DMS 273 treated with DMSO at 0.1 percent for 48 hours (cell line): ENCODE measurements at places on chromosomes 13 and 19.
A peak's percentile ranks its signal among the peaks of the same experiment; 100 is the strongest.

GRCh38 chr13:26502826-26503225 is 54.7 kb upstream of the WASF3 start:
- no peak for DNase-seq

DNA sequence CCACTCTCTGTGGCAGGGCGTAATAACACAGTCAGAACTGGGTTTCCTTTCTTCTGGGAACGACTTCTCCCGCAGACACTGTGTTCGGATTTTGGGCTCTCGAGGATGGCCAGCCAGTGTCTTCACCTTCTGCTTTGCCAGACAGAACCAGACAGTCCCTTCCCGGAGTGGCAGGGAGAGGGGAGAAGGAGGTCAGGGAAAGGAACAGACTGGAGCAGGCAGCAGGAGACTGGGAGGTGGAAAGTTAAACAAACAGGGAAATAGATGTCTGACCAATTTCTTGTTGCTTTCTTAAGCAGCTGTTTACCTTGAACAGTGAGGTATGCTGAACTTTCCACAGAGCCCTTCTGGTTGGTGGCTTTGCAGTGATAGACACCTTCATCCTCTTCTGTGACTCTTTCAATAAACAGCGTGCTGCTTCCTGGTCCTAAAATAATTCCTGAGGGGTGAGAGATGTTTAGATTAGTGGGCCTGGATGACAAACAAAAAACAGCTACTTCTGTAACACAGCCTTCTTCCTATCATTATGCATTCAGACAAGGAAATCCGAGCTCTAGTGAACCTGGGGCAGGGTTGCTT is 137.6 kb downstream of the FLT1 start:
- no peak for DNase-seq

DNA sequence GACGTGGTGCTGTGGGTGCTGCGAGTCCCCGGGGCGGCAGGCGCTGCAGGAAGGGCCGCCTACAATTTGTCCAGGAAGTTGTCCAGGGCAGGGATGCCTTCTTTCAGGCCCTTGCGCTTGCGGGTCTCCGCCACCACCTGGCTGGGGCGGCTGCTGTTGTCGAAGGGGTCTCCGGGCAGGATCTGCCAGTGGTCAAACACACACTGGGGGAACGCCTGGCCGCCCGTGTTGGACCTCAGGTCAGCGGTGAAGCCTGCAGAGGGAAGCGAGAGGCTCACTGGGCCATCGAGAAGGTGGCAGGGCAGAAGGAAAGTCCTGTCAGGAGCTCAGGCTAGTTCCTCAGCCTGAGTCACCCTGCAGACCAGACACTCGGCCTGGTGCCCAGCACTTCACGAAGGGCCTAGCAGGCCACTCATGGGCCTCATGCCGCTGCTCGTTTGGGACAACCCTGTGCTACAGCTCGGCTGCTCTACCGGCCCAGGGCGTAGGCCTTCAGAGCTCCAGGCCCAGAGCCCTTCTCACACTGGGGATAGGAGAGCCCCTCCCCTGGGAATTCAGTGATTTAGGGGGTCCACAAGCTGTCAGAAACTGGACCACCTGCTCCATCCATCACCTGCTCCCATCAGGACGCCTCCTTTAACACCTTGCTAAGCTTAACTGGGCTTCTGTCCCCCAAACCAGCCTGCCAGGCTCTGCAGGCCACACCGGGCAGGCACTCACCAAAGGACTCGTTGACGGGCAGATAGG is 5.8 kb upstream of the DAPK3 start:
- DNase-seq, result no peak

DNA sequence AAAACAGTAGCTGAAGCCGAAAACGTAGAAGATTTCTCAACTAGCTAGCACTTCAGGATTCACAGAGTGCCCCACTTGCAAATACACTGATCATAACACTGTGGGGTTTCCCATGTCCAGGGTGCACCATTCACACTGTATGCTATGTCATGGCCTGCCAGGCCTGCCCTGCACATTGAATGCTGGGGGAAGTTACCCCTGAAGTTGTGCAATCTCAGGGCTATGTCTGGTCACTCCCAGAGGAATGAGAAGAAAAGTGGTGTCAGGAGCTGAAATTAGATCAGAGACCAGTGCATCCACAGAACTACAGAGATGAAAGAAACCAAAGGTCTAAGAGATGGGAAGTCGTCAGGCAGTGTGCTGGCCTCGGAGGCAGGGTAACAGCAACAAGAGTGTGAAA is 196.8 kb downstream of the RAP2A start:
- no peak for DNase-seq

DNA sequence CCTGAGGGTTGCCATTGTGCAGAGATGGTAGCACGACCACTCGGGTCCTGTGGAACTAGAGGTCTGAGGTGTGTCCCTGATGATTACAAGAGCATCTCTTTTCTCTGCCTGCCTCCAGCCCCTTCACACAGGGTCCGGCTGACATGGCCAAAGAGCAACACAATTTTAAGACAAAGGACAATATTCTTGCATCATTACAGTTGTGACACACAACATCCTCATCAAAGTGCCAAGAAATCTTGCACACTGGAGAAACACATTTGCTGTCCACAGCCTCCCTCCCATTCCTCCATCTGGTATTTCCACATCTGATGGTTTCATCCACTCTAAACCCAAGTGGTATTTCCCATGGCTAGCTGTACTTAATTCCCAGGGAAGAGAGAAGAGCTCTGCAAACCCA is 12.8 kb downstream of the COL4A1 start:
- DNase-seq, result no peak

GRCh38 chr13:101144808-101145419 is 271.4 kb downstream of the NALCN start:
- peak; percentile 2 for DNase-seq

DNA sequence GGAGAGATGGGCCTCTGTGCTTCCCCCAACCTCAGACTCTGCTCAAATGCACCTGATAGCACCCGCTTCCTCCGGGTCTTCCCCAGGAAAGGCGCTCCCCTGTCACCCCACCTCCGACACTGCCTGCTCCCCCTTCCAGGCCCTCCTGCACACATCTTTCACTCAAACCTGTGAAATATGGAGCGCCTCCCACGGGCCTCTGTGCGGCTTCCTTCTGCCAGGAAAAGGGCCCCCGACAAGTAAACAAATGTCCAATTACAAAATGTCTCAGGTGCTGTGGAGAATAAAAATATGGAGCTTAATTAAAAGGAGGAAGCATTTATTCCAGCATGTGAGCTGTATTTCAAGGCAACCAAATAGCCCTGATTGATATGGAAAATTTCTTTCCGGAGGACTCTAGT is 15.6 kb upstream of the CCNE1 start:
- DNase-seq, result no peak

DNA sequence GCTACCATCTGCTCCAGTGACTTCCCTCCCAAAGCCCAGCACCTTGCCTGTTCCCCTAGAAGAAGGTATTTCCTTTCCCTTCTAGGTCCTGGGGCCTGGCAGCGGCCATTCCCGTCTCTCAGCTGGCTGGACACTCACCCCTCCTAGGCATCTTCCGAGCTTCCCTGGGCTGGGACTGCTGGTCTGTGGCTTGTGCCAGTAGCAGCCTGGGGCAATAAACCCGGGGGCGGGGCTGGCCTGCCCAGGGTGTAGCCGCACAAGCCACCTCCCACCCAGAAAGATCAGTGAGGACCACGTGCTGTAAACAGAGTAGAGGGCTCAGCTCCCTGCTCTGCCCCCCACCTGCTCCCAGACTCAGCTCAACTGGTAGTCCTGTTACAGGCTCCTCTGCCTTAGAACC is 15.0 kb downstream of the LIPE start:
- peak; percentile 22 for DNase-seq

DNA sequence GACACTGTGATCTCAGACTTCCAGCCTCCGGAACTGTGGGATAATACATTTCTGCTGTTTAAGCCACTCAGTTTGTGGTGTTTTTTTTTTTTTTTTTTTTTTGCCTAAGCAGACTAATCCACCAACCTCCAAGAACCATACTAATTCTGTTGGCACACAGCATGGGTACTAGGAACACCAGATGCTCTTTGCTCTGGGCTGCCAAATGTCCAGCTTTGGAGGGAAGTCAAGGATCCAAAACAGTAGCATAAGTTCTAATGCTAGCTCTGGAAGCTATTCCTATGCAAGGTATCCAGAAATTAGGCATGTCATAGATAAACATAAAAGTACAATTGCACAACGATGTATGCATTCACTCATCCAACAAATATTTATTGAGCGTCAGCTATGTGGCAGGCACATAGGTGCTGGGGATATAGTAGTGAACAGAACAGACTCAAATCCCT is 64.5 kb upstream of the WDFY2 start:
- peak; percentile 62 for DNase-seq

DNA sequence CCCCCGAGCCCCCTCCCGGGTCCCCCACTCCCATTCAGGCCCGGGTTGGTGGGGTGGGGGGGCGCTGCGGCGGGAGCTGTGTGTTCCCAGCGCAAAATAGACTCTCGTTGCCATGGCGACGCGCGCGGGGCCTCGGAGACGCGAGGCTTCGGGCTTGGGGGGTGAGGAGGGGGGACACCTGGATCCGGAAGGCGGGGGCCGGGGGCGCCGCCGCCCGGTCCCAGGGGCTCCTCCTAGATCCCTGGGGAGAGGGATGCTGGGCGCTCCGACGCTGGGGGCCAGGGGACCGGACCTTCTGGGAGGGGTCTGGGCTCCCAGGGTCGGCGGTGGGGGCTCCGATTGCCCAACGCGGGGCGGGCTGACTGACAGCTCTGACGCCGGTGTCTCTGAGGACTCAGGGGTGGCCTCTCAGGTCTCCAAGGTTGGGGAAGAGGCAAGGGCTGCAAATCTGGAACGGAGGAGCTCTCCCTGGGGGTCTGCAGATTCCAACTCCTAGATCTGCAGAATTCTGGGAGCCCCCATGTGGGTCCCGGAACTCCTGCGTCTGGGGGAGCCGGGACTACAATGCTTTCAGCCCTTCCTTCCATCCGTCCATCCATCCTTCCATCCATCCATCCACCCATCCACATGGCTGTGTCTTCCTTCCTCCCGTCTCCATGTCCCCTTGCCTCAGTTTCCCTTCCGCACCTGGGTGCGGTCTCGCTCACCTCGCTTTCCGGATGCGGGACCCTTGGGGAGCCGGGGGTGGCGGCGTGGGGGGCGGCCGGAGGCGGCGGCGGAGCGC is 9.1 kb upstream of the SHISA7 start:
- no peak for DNase-seq

DNA sequence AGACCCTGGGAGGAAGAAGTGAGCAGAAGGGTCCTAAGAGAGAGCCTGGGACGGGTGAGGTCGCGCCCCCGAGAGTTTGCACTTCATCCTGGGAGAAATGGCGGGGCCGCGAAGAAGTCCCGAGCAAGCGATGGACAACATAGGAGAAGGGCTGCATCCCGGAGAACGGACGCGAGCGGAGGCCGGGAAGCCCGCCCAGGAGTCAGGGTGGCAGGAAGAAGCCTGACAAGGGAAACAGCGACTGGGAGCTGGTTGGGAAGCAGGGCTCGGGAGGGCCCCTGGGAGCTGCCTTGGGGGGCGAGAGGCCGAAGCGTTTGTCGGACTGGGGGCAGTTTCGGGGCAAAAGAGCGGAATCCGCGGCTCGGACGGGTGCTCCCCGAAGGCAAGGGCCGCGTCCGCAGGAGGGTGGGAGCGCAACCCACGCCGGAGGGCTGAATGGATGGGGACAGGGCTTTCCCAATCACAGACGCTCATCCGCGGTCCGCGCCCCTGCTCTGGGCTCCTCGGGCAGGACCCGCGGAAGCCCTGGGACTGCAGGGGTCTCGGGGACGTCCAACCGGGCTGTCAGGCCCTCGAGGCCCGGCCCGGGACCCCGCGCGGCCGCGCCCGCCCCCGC is 469 bp downstream of the ABHD17A start:
- DNase-seq, result no peak

GRCh38 chr19:39398297-39398864 is 7.2 kb downstream of the MED29 start:
- no peak for DNase-seq

- no peak for DNase-seq
Measured at GRCh38 chr19:32018014-32018413, 327.4 kb upstream of the ZNF507 start.

- DNase-seq, result no peak
Measured at GRCh38 chr19:32829345-32829896, 40.1 kb downstream of the SLC7A9 start.

DNA sequence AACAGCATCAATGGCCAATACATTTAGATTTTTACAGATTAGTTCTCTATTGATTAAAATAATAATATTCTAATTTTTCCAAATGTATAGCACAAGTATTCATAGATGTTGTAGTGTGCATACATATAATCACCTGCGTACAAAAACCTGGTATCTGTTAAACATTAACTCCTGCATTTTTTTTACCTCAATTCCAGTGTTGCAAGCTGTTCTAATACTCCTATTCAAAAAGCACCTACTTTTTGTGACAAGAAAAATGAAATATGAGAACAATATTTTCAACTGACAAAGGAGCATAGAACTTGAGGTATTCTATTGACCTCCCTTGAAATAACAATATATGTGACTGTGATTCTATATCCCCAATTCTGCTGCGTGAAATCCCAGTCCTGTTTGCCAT is 422.9 kb upstream of the PCDH20 start:
- no peak for DNase-seq

DNA sequence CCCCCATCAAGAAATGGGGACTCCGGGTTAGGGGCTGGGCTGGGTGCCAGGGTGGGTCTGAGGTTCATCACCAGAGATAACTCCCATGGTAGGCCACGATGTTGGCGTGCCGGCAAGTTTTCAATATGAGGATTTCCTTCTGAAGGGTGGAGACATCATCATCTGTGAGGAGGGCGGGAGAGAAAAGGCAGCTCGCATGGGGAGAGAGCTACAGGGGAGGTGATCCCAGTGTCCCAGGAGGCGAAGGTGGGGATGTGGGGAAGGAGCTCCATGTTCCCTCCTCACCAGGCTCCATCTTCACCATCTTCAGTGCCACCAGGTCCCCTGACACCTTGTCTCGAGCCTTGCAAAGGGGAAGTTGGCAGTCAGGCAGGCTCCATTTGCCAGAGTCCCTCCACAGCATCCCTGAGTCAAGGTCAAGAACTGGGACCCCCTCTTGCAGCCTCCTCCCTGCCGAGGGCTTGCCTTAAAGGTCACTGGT is 430 bp downstream of the MAP4K1 start:
- no peak for DNase-seq

- no peak for DNase-seq
Measured at GRCh38 chr19:31013384-31014020, 335.7 kb downstream of the TSHZ3 start.

GRCh38 chr13:34833562-34834182 is 108.4 kb upstream of the NBEA start:
- DNase-seq, result no peak

DNA sequence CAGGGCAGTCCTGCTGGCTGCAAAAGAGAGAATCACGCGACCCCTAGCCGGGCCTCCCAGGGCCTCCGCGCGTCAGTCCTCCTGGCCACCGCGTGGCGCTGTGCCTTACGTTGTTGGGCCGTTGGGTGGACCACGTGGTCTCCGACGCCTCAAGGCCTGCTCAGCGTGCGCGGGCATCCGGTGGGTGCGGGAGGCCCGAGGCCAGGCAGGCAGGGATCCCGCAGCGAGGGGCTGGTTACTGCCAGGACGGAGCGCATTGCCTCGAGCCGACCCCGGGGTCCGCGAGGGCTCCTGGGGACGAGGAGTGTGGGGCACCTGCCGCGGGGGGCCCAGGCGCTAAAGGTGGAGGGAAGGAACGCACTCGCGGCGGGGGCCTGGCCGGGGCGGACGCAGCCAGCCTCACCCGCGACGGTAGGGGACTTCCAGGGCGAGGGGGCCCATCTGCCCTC is at the start of gene TDRD12:
TSS of gene TDRD12 (plus strand) at position 157 of the 449 bp plus-strand sequence. CDS start 306 bp downstream, outside the sequence.
- no peak for DNase-seq

GRCh38 chr19:2561895-2562294 is 86.0 kb downstream of the GADD45B start:
- DNase-seq, result no peak

- peak; percentile 22 for DNase-seq
Measured at GRCh38 chr19:35458731-35459391, 10.8 kb downstream of the FFAR2 start.
